ENCODE measurements at places on chromosomes 7 and 10.
A peak's percentile ranks its signal among the peaks of the same experiment; 100 is the strongest.

DNA sequence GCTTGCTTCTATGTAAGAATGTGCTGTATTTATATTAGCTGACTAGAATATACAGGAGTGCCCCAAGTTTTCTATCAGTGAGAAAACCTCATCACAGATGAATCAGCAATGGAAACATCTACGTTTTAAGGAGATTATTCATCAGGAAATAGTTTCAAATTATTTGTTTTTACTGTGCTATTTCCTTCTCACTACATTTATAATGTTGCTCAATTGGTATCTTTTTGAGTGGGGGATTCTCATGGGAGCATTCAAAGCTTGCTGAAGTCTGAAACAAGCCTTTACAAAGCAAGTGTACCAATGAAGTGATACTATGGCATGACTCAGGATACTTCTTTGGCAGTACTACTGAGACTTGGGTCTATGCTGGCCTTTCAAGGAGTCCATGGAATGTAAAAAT, 191.1 kb upstream of the SLC26A5 start:
- DNase-seq, result no peak

GRCh38 chr10:110923856-110924493, 4.6 kb downstream of the SHOC2 start:
- DNase-seq, result no peak

GRCh38 chr10:44807451-44807850, 103.7 kb upstream of the TMEM72 start:
- no peak for DNase-seq

DNA sequence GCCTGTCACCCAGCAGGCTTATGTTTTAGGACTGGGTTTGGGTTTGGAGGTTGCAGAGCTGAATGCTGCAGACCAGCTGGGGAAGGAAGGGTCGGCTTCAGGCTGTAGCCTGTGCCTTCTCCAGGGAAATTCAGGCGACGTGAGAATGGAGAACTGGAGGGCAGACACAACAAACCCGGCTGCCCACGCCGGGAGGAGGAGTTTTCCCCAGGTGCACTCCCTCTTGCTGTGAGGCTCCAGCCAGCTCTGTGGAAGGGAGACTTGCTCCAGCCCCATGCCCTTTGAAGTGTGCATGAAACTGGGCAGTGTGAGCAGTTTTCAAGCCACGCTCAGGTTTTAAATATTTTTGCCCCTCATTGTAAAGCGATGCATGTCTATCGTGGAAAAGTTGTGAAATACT, 279.1 kb downstream of the CCSER2 start:
- no peak for DNase-seq

GRCh38 chr10:35153716-35154115, 27.1 kb downstream of the CREM start:
- DNase-seq, result no peak

GRCh38 chr10:92290076-92290836, 622 bp downstream of the CPEB3 start:
- DNase-seq, result peak; percentile 13
